ENCODE measurements at places on chromosomes 1 and 21. TPM values are rescaled to one million over a fixed set of nuclear protein-coding genes. Genes with fewer than 3 reads are reported as not detected.

Gene FMO4
- 6.9 TPM for total RNA-seq

Gene CHODL
- total RNA-seq: 1.2 TPM

DNA sequence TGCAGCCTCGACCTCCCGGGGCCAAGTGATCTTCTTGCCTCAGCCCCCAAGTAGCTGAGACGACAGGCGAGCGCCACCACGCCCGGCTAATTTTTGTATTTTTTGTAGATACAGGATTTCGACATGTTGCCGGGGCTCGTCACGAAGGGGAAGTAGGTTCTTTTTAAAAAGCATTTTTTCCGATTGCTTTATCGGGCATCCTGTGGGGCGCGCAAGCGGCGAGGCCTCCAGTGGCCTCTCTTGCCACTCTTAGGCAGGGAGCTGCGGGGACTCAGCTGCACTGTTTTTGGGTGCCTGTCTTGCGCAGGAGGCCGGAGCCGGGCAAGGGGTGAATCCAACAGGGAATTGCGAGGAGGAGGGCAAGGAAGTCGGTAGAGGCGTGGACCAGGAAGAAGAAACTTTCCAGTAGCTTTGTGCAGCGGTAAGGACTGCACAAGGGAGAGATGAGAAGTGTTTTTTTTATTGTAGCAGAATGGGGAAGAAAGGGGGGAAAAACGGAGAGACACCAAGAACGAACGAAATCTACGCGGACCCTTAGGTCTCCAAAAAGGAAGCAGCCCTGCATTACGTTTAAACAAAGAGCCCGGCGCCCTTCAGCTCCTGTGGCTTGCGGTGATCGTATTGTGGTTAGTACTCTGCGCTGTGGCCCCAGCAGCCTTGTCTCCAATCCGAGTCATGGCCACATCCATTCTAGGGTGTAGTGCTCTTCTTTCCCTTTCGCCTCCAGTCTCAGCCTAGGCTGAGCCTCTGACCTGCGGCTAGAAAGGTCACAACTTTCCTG is 164.8 kb downstream of the PPIAL4G start:
- H3K4me3 ChIP-seq: peak overlapping the region; percentile 40
- peak; percentile 62 for DNase-seq
- H3K27ac ChIP-seq: no peak overlapping the region
- H3K27me3 ChIP-seq: peaks cover 12% of the 10 kb centered on the region
- no peaks in the 10 kb centered on the region for H3K36me3 ChIP-seq

GRCh38 chr1:208079161-208079560 is 165.0 kb downstream of the PLXNA2 start:
- H3K27me3 ChIP-seq: no peaks in the 10 kb centered on the region
- H3K27ac ChIP-seq: no peak overlapping the region
- no peak overlapping the region for H3K4me3 ChIP-seq
- H3K4me1 ChIP-seq: no peaks in the 10 kb centered on the region

GRCh38 chr1:208081972-208082371 is 162.2 kb downstream of the PLXNA2 start:
- no peaks in the 10 kb centered on the region for H3K4me1 ChIP-seq
- DNase-seq: no peak
- H3K4me3 ChIP-seq: no peak overlapping the region
- peaks cover 18% of the 10 kb centered on the region for H3K36me3 ChIP-seq

DNA sequence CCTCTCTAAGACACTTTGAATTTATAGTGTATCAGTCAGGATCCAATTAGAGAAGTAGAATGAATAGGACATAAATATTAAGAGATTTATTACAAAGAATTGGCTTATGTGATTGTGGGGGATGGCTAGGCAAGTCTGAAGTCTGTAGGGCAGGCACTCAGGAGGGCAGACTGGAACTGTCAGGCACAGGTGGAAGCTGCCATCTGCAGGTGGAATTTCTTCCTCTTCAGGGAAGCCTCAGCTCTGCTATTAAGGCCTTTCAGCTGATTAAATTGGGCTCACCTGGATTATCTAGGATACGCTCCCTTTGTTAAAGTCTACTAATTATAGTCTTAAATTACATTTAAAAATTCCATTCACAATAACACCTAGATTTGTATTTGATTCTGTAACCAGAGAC is 92.0 kb upstream of the HAO2 start:
- no peak overlapping the region for H3K4me3 ChIP-seq
- no peaks in the 10 kb centered on the region for H3K4me1 ChIP-seq

DNA sequence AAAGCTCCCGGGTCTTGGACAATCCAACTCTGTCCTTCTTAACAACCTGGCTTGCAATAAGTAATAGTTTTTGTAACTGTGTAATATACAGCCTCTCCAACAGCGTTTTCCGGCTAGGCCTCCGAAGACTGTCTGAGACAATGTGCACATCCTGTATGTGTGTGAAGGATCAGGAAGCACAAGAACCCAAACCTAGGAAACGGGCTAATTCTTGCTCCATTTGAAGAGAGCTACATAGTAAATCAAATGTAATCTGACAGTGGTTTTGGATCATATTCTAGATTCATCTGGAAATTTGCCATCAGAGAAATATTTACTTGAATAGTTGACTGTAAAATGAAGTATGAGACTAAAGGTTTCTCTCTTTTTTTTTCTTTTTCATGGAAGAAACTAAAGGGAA is 1.2 kb downstream of the GPR52 start:
- H3K27ac ChIP-seq: no peak overlapping the region
- no peak overlapping the region for H3K4me3 ChIP-seq
- no peaks in the 10 kb centered on the region for H3K27me3 ChIP-seq

GRCh38 chr1:160567858-160568682 is 11.2 kb downstream of the CD84 start:
- H3K36me3 ChIP-seq: no peaks in the 10 kb centered on the region
- H3K4me3 ChIP-seq: no peak overlapping the region
- no peaks in the 10 kb centered on the region for H3K27me3 ChIP-seq

DNA sequence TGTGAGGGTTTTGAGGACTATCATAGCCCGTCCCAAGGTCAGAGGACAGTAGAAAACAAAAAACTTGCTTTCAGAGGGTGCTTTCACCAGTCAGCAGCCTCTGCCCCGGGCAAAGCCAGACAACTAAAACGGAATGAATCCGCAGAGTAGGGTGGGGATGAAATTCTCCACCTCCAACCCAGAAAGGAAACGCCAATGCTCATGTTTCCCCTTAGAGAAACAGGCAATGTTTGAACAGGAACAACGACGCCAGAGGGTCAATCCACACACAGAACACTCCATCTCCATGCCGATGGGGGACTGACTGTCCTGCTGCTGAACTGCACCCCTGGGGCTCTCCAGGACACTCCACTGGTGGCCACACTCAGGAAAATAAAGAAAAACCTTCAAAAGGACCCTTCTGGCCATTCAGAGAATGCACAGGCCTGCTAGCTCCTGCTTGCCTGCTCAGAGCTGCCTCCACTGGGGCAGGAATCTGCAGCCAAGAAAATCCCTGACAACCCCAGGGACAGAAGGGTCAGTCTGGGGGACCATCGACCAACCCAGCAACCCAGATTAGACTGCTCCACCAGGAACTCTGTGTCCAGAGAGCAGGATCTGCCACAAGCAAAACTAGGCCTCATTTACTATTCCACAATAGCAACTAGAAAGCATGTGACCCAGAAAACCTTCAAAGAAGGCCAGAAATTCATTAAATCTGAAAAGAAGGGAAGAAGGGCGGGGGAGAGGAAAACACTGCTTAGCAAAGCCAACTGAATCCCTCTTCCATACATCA is 116.0 kb downstream of the TOMM20 start:
- no peak for DNase-seq
- no peaks in the 10 kb centered on the region for H3K36me3 ChIP-seq
- peak overlapping the region; percentile 41 for H3K27ac ChIP-seq
- H3K4me3 ChIP-seq: no peak overlapping the region
